ENCODE measurements at places on chromosomes 7 and 10. TPM values are rescaled to one million over a fixed set of nuclear protein-coding genes. Genes with fewer than 3 reads are reported as not detected.

- no peak for DNase-seq
Measured at GRCh38 chr7:76423666-76424412, 911 bp upstream of the ZP3 start.

GRCh38 chr7:40015790-40016296 is 65.8 kb downstream of the CDK13 start:
- no peak for DNase-seq

- DNase-seq: peak; percentile 60
Measured at GRCh38 chr7:8433477-8434289, at the start of gene NXPH1. Gene NXPH1 (plus strand): TSS chr7:8433609.

DNA sequence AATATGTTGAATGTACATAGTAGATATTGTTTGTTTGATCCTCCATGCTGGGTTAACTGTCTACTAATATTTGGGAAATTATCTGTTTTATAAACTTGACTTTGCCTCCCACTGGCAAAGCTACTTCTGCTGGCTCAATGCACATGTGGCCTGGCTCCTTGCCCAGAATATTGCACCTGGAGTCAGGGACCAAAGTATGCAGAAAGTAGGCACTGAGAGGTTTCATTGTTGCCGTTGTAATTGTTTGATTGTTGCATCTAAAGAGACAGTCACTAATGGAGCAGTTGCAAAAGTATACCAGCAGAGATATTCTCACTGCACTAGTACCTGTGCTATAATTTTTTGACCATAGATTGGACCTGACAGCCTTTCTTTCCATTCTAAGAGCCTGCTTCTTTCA is 137.8 kb upstream of the CNTNAP2 start:
- DNase-seq: no peak

- no peak for DNase-seq
Measured at GRCh38 chr7:91656541-91657482, 223.7 kb downstream of the MTERF1 start.

- no peak for DNase-seq
Measured at GRCh38 chr10:86962136-86962980, 4.0 kb downstream of the SNCG start.

GRCh38 chr7:149524394-149524793 is 26.8 kb upstream of the ZNF746 start:
- DNase-seq: no peak

DNA sequence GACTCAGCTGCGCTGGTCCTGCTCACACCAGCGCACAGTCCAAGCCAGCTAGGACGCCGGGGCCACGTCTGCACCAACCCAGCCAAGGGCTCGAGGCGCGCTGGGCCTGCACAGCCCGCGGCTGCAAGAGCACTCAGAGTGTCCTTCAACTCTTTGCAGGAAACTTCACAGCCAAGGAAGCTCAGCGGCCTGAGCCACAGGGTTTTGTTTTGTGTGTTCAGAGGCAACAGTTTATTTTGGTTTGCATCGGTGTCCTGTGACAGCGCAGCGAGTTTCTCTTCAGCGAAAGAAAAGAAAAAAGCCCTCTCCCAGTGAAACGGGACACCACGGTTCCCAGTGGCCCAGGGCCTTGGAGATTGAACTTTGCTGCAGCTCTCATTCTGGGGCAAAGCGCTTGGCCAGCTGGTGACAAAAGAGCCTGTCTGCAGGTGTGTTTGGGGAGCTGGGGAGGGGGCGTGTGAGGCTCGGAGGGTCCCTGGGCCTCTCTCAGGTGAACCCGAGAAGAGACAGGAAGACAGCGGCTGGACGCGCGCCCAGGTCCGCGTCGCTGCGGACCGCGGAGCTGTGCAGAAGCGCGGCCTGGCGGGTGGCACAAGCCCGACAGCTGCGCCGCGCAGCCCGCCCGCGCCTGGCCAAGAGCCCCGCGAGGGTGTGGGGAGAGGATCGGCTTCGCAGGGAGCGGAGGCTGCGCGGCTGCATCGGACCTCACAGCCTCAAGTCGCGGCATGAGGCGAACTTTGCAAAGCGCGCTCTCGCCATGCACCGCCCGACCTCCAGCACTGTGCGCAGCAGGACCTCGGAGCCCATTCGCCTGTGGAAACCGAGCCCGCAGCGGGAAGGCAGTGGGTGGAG is 922 bp downstream of the CXCL12 start:
- DNase-seq: no peak

DNA sequence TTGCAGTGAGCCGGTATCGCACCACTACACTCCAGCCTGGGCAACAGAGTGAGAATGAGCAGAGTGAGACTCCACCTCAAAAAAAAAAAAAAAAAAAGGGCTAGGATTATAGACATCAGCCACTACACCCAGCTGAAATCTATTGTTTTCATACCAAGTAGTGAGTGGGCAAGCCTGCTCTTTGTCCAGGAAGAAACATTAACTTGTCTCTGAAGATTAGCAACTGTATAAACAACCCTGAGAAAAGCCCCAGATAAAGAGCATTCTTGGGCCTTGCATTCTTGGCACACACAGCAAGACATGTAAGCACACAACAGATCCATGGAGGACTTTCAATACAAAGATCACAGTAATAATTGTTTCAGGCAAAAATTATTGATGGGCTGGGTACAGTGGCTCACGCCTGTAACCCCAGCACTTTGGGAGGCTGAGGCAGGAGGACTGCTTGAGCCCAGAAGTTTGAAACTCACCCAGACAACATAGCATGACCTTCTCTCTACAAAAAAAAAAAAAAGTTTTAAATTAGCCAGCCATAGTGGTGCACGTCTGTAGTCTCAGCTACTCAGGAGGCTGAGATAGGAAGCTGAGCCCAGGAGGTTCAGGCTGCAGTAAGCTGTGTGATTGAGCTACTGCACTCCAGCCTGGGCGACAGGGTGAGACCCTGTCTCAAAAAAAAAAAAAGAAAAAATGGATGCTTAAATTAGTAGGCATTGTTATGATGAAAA is 4.4 kb downstream of the PSPH start:
- DNase-seq: no peak

GRCh38 chr7:54757711-54758110 is 1.3 kb downstream of the SEC61G start:
- no peak for DNase-seq

DNA sequence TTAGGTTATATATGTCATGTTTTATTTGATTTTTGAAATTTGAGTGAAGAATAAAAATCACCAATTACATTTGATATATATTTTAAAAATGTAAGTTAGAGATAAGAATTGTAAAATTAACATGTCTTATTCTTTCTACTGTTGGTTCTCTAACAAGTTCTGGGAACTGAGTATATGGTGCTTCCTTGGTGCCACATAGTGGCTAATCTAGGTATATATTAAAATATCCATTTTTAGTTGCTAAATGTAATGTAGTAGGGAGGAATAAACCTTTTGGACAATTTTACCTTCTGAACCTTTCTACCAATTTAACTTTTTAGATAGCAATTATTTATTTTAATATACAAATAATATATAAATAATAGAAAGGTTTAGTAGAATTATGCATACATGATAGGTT is 17.5 kb downstream of the CFAP69 start:
- no peak for DNase-seq

DNA sequence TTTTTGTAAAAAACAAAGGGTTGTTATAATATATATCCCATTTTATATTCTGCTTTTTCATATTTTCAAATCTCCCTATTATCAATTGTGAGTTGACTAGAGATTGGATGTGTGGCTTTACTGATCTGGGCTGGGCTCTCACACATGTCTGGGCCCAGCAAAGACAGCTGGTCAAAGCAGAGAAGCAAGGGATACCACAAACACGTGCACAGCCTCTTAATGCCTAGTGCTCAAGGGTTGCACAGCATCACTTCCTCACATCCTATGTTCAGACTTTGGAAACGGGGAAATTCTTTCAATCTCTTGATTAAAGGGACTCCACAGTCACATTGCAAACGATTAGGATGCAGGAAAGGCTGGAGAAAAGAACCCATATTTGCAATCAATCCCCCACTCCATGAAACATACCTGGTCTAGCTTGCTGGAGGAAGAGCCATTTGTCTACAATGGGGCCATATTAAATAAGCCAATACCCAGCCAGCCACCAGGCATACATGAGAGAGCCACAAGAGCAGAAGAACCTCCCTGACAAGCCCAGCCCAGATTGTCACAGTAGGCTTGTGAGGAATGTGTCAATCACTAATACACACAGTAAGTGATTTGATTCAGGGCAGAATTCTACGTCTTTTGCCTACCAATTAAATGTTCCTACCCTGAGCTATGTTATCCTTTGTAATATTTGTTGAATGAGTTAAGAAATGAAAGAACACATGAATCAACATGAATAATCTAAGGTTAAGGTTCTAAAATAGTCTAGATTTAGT is 431.2 kb downstream of the TNS3 start:
- DNase-seq: no peak

GRCh38 chr10:129694691-129695243 is 227.7 kb downstream of the MGMT start:
- DNase-seq: no peak

- DNase-seq: no peak
Measured at GRCh38 chr7:94630855-94631254, 25.1 kb downstream of the SGCE start.

DNA sequence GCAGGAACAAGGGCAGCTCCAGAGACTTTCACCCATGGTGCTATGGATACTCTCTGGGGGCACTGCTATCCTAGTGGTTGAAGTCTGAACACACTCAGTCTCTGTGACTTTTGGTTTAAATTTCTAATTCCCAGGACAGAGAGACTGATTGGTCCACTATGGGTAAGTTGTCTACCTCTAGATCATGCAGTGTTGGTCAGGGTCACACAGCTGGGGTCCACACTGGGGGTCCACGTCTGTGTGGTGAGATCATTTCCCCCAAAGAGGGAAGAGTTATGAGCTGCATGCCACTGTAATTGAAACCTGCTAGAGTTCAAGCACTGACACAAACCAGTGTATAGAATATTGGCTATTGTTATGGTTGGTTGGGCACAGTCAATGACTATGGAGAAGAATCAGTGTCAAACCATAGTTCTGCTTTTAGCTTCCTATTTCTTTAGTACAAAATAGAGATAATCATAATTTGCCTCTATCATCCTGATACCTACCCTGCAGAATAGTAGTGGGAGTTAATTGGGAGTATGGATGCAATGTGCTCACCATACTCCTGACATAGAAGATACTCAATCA is 101.6 kb downstream of the PRTFDC1 start:
- no peak for DNase-seq

DNA sequence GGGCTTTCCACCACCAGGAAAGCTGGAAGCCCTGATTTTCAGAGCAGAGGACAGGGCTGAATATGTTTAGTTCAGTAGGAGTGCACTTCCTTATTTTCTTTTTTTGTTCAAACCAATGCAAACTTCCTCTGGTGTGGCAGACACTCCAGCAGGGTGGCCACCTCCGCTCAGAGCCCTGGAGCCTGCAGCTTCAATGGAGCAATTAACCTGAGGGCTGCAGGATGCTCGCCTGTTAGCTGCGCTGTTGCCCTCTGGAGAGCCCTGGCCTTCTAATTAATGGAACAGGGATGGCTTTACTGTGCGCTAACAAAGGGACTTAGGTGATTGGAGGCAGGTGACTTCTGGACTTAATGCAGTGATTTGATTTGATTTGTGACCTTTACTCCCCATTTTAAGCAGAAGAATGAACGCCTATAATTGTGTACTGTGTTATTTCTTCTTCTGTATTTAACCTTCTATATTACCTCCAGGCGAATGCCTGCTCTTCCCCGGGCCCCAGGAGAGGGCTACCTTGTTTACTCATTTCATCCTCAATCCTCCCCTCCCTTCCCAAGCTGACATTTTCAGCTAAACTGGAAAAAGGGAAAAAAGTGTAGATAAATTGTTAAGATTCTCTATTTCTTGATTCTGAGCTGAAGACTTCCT is 123.0 kb upstream of the CTBP2 start:
- no peak for DNase-seq

DNA sequence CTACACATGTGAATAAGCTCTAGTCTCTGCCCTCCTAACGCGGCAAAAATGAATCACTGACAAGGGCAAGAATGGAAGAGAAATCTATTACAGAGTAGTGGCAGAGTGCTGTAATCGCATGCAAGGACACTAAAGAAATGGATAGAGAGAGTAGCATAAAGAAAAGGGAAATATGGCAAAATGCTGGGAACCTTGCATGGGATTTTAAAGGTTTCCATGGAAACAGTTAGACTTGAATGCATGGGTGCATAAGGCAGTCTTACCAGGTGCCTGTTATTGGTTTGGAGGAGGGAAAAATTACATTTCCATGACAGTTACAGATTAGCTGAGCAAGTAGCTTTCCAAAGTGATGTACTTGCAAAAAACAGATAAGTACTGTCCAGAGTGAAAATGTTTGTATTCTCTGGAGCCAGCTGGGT is 233.4 kb downstream of the PTN start:
- DNase-seq: no peak

The NXPH1 gene
- not detected for total RNA-seq

The SPDYE9 gene
- total RNA-seq: not detected

The GIMAP7 gene
- 40.5 TPM for total RNA-seq
